Activated CD8-positive, alpha-beta memory T cell treated with anti-CD3 and anti-CD28 coated beads, Interleukin-2, amount 10 ng/mL, durations not matched to agents 7 days and 5 days (primary cell): ENCODE measurements at places on chromosomes 1 and 21. TPM values are rescaled to one million over a fixed set of nuclear protein-coding genes. Genes with fewer than 3 reads are reported as not detected.

GRCh38 chr1:63294803-63295594 lies 27.4 kb upstream of the FOXD3 start:
- DNase-seq: no peak

GRCh38 chr21:26814386-26814785 lies 30.8 kb downstream of the ADAMTS1 start:
- DNase-seq: no peak

GRCh38 chr1:19597496-19598309 lies 46.4 kb upstream of the NBL1 start:
- DNase-seq: no peak

DNA sequence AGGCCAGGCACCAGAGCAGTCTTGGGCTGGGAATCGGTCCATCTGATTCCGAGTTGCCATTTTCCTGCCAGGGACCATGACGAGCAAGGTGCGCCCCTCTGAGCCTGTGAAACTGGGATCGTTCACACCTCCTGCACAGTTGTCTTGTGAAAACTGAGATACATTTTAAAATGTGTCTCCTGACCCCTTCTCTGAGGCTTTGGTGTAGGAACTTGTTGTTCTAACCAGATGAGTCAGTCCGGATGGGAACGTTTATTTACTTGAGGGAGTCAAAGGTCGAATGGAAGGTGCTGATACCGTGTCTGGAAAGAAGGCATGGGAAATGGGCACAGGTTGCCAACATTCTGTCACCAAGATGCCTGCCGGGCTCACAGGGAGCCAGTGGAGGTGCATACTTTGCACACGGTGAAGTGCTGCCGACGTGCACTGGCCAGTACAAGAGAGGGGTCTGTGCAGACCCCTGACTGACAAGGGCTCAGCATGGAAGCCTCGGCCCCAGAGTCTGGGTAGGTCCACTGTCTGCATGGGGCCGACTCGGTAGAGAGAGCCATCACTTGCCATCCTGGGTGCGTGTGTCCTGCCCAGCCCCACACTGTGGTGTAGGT lies 7.4 kb upstream of the KCNN3 start:
- DNase-seq: no peak

MYOC gene
- not detected for total RNA-seq

SAMSN1 gene
- total RNA-seq: 58.9 TPM

- DNase-seq: no peak
These were observed 40.4 kb downstream of the FRRS1 start for GRCh38 chr1:99725996-99726395.

DNA sequence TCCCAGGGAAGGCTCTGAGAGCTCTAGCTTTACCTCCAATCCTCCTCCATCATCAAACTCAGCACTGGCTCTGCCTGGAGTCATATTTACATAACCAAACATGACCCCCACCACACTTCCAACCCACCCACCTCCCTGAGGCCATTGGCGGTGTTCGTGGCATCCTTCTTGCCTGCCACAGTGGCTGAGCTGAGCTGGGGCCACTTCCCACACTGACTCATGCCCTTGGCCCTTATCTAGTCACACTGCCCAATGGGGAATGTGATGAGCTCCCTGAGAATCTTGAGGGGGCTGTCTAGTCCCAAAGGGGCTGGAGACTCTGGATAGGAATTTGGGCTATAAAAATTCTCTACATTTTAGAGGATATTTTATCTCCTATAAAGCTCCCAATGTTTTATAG lies 230.9 kb upstream of the IRF2BP2 start:
- peak; percentile 54 for DNase-seq

DNA sequence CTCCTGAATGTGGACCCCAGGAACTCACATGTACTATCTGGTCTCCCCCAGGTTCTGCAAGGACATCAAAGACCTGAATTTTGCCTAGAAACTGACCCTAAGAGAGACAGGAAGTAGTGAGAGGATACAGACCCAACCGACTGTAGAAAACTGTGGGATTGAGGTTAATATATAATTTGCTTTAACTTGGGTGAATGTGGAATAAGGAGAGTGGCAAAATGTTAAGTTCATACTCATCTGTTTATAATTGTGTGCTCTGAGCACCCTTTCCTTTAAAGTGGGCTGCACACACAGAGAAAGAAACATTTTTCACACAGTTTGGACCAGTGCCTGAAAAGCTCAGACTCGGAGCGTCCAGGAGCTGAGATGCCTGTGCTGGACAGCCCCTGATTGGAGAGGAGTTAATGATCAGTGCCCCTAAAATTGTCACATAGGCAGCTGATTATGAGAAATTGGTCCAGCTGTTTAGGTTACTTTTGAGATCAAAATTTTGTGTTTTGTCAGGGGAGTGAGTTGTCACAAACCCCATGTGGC lies 37.2 kb downstream of the ROR1 start:
- no peak for DNase-seq

- no peak for DNase-seq
These were observed 108.7 kb downstream of the PRDM2 start for GRCh38 chr1:13808729-13809131.

DNA sequence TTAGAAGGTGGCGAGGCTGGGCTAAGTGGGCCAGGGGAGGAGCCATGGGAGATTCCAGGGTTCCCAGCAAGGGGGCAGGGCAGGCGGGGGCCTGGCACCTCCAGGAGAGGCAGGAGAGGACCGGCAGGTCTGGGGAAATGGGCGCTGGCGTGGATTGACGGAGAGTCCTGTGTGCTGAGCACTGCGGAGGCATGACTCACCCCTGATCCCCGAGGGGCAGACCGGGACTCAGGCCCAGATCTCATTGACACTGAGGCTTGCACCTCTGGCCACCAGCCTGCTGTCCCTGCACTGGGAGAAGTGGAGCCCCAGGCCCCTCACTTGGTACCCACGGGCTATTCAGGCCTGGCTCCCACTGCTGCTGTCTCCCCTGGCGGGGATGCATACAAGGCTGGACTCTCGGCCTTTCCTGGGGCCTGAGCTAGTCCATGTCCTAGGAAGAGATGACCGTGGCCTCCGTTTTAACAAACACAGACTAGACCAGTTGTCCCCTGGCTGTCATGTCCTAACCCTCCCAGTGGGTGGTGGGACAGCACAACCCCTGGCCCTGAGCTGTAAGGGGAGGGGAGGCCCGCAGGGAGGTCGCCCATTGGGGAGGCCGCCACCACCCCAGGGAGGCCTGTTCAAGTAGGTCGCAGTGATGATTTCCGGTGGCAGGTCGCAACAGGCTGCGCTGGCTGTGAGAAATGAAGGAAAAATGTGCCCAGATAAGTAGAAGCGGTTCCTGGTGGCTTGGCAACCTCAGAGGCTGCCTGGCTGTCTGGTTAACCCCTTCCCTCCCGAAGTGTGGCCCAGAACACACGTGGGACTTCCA lies 39.7 kb downstream of the RIPK4 start:
- no peak for DNase-seq

DNA sequence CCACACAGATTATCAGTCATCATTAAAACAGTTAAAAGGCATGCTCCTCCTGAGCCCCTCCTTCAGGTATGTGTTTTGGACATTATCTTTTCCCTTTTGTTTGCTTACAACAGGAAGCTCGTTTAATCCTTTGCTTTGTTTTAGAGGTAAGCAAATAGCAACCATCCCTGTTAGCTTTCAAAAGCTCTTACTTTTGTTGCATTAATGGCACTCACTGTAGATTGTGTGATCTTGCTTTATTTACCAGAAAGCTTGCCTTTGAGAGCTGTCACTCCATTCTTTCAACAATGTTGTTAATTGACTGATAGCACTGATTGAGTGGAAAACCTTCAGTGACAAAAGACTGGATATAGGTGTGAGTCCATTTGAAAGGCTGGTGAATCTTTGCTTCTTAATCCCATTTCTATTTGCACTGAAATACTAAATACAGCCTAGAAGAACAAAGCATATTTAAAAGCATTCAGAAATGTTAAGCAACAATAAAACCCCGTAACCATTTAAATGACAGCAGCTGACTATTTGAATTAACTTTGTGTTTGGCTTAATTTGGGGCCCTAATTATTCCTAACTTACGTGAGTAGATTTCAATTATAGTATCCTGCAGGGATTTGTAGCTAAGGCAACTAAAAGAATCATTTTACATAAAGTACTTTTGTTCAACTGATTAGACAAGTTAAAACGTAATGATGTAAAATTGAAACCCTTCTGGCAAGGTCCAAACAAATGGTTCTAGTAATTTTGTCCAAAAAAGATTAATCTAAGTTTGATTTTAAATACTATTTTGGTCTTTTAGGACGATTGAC lies 48.3 kb downstream of the ADGRL2 start:
- DNase-seq: no peak

ZDHHC18 gene
- total RNA-seq: 53.1 TPM

DNA sequence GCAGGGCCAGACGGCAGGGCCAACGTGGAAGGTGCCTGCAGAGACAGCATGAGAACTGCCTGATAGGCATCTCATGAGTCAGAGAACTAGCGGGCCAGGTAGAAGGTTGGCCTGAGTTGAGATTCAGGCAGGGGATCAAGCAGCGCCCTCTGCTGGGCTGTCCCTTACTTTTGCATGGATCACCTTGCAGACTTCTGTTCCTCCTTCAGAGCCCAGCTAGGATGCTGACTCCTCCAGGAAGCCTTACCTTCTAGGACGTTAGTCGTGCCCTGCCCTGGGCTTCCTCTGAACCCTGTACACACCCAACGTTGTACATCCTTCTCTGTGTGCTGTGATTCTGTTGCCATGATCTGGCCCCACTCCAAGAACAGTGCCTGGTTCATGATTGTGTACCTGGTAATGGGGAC lies 231.3 kb upstream of the VAMP3 start:
- DNase-seq: no peak

DNA sequence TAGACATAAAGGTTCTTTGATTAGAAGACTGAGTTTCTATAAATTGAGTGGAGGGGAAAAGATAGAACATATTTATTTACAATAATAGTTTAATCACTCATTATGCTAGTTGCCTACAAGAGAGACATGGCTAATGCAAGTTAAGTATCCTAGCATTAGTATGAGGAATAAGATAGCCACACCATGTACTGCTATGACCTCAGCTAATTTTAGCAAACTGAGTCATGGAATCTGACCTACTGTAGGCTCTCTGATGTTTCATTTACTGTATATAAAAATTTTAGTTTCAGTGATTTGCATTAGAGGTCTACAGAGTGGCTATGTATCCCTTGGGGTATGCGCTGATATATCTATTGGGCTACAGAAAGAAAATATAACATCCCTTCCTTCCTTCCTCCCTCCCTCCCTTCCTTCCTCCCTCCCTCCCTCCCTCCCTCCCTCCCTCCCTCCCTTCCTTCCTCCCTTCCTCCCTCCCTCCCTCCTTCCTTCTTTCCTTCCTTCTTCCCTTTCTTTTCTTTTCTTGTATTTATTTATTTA lies 5.8 kb downstream of the AGL start:
- no peak for DNase-seq

GRCh38 chr1:229699613-229700267 lies 73.7 kb downstream of the URB2 start:
- DNase-seq: no peak

GRCh38 chr1:3691421-3692204 lies 39.3 kb downstream of the TP73 start:
- no peak for DNase-seq

FALEC gene
- not detected for total RNA-seq

TRIM67 gene
- total RNA-seq: not detected

- no peak for DNase-seq
These were observed 128.1 kb downstream of the SIK1 start for GRCh38 chr21:43298546-43299440.

DNA sequence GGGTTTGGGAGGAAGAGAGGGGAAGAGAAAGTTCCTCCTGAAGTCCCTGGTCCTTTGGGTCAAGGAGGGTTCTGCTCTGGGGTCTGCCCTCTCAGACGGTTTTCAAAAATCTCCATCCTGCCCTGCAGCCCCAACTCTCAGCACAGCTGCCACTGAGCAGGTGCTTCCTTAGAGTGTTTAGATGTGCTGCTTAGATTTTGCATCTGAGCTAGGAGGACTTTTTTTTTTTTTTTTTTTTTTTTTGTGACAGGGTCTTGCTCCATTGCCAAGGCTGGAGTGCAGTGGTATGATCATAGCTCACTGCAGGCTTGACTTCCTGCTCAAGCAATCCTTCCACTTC lies 324.9 kb upstream of the POU3F1 start:
- DNase-seq: no peak

DNA sequence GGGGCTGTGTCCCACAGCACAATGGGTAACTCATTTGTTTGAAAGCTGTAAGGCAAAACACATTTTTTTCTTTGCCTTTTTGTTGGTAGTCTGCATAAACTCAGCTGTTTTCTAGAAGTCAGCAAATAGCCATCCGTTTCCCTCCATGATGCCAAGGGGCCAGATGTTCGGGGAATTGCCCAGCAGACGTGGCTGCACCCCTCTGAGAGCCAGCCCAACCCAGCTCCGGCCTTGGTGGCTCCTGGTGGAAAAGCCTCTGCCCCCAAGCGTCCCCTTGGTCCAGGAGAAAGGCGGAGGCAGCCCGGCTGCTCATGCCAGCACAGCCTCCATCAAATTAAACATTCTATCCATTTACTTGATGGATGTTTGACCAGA lies 58.4 kb upstream of the ADARB1 start:
- no peak for DNase-seq

DNA sequence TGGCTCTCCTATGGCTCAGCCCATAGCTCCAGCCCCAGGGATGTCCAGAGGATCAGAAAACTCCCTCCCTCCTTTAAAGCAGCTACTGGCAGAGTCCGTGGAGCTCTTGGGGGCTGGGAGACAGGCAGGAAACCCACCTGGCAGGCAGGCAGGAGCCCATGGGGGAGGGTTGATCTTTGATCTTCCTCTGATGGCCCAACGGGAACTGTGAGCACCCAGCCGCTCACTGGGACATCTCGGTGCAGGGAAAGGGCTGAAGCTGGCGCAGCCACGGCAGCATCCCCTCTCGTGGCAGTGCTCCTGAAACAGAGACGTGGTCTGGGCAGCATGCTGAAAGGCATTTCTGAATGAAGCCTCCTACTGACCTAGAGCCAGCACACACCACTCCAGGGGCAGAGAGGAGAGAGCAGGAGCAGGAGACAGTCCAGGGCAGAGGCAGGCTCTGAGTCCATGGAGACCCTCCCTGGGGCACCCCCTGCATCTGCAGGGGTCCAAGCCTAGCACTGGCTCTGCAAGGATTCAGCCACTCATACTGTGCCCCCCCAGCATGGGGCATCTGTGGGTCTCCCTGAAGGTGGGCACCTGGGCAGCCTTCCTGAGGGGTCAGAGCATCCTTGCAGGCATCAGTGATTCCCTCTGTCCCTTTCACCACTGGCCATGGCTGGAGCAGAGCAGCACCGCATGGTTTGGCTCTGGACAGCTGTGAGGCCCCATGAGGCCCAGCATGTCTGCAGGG lies 4.9 kb upstream of the SLX9 start:
- no peak for DNase-seq

DNA sequence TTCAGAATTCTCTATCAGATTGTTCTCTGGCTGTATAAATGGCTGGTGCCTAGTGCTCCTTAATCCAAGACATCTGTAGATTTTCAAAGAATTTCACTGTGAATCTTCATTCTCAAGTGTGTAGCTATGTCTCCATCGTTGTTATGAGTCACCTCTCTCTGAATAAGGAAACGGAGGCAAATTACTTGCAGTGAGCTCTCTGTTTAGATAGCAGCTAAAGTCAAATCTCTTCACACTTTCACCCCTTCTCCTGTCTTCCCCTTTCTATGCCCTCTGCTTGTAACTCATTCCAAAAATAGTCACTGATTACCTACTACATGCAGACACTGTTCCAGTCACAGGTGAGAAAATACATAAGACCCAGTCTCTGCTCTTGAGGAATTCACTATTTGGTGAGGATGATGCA lies 39.7 kb downstream of the CHML start:
- no peak for DNase-seq

- DNase-seq: no peak
These were observed 62.0 kb downstream of the MRPS6 start for GRCh38 chr21:34135330-34135729.

TOE1 gene
- 21.4 TPM for total RNA-seq
